Dermis blood vessel endothelial cell (primary cell): ENCODE measurements at places on chromosomes 13 and 19. TPM values are rescaled to one million over a fixed set of nuclear protein-coding genes. Genes with fewer than 3 reads are reported as not detected.

SULT2B1 gene
- 0.42 TPM in 1 of 2 replicates, not detected in the other for total RNA-seq

APC2 gene
- total RNA-seq, result 0.23 and 0.34 TPM in 2 replicates

JSRP1 gene
- total RNA-seq, result 0.17 TPM in 1 of 2 replicates, not detected in the other

SPC24 gene
- total RNA-seq, result 23.1 and 88.9 TPM in 2 replicates

PLK5 gene
- total RNA-seq, result not detected in 2 replicates

FLT1 gene
- total RNA-seq, result 74.7 and 82.9 TPM in 2 replicates

CHAMP1 gene
- 10.7 and 11.0 TPM in 2 replicates for total RNA-seq

FAM83E gene
- total RNA-seq, result 0.51 TPM in 1 of 2 replicates, not detected in the other
